T-helper 17 cell (primary cell): ENCODE measurements at places on chromosomes 4 and X.

GRCh38 chr4:140423106-140423505, 4.3 kb downstream of the CLGN start:
- DNase-seq, result no peak

- no peak for DNase-seq
Observed at GRCh38 chr4:153759407-153760316, at the start of gene RNF175. Gene RNF175, minus strand, starts transcription at chr4:153760024. Its CDS starts 162 bp downstream, at chr4:153759862.

- no peak for DNase-seq
Observed at GRCh38 chr4:38153387-38153760, 193.2 kb downstream of the PTTG2 start.

DNA sequence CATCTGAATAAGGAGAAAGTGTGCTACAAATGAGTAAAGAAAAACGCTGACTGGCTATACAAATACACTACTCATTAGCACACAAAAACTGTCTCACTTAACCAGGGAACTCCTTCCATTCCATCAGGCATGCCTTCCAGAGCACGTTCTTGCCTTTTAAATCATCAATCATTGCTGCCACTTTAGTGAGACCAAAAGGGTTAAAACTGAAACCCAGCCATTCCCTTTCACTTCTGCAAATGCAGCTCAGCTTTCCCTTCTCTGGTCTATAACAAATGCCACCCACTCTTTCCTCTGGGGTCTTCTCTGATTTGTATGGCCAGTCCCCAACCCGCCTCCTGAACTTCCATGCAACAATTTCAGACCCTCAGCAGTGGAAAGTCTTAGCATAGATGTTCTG, 231.5 kb downstream of the TRIML1 start:
- DNase-seq, result no peak

GRCh38 chrX:42869659-42870476, 91.9 kb upstream of the PPP1R2C start:
- no peak for DNase-seq

GRCh38 chrX:10557166-10557565, 63.2 kb downstream of the MID1 start:
- DNase-seq, result no peak

GRCh38 chr4:109177096-109177810, 125.2 kb downstream of the COL25A1 start:
- no peak for DNase-seq

DNA sequence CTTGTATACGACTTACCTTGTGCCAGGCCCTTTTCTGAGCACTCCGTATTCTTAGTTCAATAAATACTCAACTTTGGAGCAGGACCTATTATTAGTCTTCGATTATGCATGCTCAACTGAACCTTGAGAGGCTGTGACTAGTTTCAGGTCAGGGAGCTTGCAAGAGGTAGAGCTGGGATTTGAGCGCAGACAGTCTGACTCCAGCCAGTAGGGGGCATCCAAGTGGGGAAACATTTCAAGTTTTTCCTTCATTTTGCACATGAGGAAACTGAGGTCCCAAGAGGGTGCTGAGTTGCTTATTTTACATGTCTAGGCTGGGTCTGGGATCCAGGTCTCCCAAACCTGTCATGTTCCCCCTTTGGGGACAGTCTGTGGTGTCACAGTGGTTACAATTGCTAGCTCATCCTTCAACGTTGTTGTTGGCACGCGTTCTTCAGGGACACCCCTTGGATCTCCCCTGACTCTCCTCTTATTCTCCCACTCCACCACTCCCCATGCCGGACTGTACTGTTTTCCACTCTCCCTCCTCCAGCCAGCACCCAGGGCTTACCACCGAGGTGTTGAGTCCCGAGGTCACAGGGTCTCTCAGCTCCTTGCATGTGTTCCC, 6.7 kb upstream of the PRICKLE3 start:
- DNase-seq, result no peak

DNA sequence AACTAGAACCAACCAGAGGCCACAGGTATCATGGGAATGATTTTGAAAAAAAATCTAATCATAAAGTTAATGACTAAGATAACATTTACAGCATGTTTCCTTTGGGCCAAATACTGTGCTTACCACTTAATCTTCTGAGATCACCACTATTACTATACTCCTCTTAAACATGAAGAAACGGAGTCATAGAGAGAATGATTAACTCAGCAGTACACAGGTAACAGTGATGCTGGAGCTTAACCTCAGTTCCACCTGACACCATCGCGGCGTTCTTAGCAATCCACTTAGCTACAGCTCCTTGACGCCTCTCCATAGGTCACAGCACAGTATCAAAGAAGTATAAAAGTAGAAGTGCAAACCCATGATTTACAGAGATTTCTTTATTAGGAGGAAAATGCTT, 592.6 kb upstream of the SLIT2 start:
- DNase-seq, result no peak

GRCh38 chr4:109816082-109816442, 500 bp downstream of the GAR1 start:
- DNase-seq, result peak; percentile 25

GRCh38 chr4:113618205-113618604, 143.3 kb downstream of the CAMK2D start:
- DNase-seq, result no peak

DNA sequence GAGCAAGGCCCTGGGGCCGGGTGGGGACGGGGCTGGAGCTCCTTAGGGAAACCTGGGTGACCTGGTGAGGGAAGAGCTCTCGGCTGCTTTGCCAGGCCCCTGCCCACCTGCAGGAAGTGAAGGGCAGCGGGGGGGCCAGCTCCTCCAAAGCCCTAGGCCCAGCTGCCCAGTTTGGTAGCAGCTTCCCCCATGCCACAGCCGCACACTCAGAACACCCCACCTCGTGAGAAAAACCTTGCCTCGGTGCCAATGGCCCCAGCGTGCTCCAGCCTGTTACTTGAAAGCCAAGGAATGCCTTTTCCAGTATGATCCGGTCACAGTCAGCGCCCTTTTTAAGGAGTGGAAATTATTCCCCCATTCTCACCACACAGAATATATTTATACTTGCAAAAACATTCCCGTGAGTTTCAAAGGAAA, 38.3 kb downstream of the ACOX3 start:
- DNase-seq, result no peak
